ENCODE measurements at places on chromosomes 2 and 18. TPM values are rescaled to one million over a fixed set of nuclear protein-coding genes. Genes with fewer than 3 reads are reported as not detected.

The UBE2F gene
- 274 TPM for polyA plus RNA-seq

GRCh38 chr2:20366672-20367116 is 16.1 kb upstream of the PUM2 start:
- no peak for DNase-seq
- H3K27me3 ChIP-seq = peaks cover 9% of the 10 kb centered on the region

DNA sequence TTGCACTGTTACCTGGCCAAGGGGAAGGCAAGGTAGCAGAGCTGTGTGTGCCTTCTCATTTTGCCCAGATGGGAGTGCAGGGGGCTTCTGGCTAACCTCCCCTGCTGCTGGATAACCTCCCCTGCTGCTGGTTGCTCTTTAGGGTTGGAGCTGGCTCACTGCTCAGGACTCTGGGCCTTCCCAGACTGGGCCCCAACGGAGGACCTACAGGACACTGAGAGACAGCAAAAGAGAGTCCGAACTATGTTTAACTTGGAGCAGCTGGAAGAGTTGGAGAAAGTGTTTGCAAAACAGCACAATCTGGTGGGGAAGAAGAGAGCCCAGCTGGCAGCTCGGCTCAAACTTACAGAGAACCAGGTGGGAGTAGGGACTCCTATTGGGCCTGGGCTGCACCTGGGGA is 5.8 kb upstream of the SMYD5 start:
- H3K27ac ChIP-seq = no peak overlapping the region
- H3K36me3 ChIP-seq = no peaks in the 10 kb centered on the region
- peaks cover 8% of the 10 kb centered on the region for H3K27me3 ChIP-seq
- H3K4me3 ChIP-seq = no peak overlapping the region
- peaks cover 10% of the 10 kb centered on the region for H3K4me1 ChIP-seq

The CCDC150 gene
- polyA plus RNA-seq = not detected

DNA sequence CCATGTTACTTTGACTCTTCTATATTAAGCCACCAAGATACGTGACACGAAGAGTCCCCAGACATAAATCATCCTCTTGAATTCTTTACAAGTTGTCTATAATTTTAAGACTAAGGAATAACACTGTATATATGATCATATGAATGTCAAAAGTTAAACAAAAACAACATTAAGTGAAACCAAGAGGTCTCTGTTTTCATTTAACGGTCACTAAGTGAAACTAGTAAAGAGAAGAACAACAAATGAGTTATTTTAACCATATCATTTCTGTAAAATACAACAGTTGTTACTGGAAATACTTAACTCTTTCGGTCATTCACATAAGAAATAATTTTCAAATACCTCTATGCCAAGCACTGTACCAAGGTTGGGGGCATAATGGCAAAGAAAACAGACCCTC is 45.7 kb upstream of the STK17B start:
- H3K27me3 ChIP-seq = peaks cover 3% of the 10 kb centered on the region
- DNase-seq = no peak
- no peaks in the 10 kb centered on the region for H3K36me3 ChIP-seq
- no peak overlapping the region for H3K4me3 ChIP-seq

DNA sequence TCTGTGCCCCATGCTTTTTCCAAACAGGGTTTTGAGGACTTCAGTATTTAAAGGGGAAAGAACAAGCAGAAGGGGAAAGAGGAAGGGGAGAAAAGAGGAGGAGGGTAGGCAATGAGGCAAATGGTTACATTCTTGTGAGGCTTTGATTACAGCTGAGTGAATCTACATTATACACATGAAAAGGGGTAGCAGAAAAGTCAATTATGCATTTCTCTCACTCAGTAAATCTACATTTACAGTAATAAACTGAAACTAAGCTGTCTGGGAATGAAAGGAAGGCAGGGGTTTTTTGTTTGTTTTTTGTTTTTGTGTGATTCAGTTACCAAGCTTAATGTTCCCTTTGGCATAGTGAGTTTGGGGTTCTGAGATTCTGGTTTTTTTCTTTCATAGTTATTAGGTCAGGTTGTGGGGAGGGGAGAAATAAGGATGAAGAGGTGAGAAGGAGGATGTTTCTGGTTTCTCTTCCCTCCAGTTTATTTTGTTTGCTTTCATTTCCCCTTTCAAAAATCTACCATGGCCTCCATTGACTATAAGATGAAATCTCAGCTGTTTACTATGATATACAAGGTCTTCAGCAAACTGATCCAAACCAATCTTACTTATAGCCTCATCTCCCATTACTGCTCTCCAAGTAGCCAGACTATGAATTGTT is 18.7 kb downstream of the C18orf63 start:
- no peaks in the 10 kb centered on the region for H3K4me1 ChIP-seq
- no peak overlapping the region for H3K27ac ChIP-seq
- H3K27me3 ChIP-seq = peaks cover 2% of the 10 kb centered on the region
- H3K36me3 ChIP-seq = no peaks in the 10 kb centered on the region
- no peak overlapping the region for H3K4me3 ChIP-seq
- no peak for DNase-seq

The ZBTB14 gene
- polyA plus RNA-seq = 17.9 TPM

GRCh38 chr2:44674473-44675284 is 266.8 kb upstream of the SIX3 start:
- H3K4me1 ChIP-seq = peaks cover 1% of the 10 kb centered on the region
- H3K27me3 ChIP-seq = peaks cover 2% of the 10 kb centered on the region
- no peak for DNase-seq
- H3K4me3 ChIP-seq = no peak overlapping the region
- H3K27ac ChIP-seq = no peak overlapping the region
- H3K36me3 ChIP-seq = no peaks in the 10 kb centered on the region

DNA sequence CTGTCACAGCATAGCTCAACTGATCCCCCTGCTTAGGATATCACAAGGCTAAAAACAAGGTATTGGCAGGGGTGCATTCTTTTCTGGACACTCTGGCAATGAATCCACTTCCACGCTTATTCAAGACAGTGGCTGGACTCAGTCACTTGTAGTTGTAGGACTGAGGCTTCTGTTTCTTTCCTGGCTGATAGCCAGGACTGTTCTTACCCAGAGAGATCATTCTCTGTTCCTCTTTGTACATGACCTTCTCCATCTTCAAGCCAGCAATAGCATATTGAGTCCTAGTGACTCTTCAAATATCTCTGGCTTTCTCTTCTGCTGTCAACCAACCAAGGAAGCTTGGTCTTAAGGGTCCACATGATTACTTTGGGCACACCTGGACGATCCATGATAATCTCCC is 241.3 kb downstream of the RBM43 start:
- no peak overlapping the region for H3K4me3 ChIP-seq
- no peaks in the 10 kb centered on the region for H3K4me1 ChIP-seq
- no peak overlapping the region for H3K27ac ChIP-seq
- no peak for DNase-seq

DNA sequence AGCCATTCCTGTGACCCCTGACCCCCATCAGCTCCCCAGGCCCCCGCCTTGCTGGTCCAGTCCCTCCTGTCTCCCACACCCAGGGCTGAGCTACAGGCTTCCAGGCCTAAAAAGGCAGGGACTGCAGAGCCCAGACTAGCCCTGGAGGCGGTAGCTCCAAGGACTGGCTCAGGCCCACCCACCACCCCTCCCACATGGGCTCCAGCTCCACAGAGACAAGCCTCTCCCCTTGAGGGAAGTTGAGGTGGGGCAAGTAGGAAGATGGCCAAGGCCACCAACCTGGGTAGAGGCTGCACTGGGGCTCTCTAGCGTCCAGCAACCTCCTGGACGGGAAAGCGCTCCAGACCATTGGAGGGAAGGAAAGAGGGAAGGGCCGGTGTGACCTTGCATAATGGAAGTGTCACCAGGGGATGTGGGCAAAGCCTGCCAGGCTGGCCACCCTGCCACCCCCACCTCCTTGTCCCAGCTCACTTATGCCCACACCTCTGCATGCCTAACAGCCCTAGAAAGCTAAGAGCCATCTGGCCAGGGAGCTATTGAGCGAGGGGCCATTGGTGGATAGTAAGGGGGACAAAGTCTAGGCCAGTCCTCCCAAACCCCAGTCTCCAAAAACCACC is 63.1 kb downstream of the TNS1 start:
- H3K36me3 ChIP-seq = no peaks in the 10 kb centered on the region
- no peak overlapping the region for H3K4me3 ChIP-seq
- no peak for DNase-seq
- H3K27ac ChIP-seq = no peak overlapping the region

All from immature natural killer cell (primary cell).